Inflammatory macrophage treated with lipopolysaccharide for 4 hours (primary cell): ENCODE measurements at places on chromosomes 3 and 15.

DNA sequence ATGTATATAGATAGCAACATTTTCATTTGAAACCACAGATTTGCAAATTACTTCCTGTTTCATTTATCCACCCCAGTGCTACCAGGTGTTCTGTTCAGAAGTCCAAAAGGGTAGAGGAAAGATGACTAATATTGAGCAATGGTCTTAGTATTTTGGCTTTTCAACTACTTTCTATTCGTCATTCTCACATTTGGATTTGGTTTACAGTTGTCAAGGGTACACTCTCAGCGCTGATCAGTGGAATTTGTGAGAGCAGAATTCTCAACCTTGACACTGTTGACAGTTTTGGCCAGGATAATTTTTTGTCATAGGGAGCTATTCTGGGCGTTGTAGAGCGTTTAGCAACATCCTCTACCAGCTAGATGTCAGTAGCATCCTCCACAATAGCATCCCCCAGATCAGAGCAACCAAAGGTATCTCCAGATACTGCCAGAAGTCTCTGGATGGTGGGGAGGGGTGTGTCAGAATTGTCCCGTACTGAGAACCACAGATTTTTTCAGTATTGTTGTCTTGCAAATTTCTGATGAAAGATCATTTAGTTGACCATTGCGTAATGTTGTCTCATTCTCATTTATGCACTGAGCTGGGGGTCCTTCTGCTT lies 4.2 kb downstream of the HMCES start:
- DNase-seq: peak; percentile 25

DNA sequence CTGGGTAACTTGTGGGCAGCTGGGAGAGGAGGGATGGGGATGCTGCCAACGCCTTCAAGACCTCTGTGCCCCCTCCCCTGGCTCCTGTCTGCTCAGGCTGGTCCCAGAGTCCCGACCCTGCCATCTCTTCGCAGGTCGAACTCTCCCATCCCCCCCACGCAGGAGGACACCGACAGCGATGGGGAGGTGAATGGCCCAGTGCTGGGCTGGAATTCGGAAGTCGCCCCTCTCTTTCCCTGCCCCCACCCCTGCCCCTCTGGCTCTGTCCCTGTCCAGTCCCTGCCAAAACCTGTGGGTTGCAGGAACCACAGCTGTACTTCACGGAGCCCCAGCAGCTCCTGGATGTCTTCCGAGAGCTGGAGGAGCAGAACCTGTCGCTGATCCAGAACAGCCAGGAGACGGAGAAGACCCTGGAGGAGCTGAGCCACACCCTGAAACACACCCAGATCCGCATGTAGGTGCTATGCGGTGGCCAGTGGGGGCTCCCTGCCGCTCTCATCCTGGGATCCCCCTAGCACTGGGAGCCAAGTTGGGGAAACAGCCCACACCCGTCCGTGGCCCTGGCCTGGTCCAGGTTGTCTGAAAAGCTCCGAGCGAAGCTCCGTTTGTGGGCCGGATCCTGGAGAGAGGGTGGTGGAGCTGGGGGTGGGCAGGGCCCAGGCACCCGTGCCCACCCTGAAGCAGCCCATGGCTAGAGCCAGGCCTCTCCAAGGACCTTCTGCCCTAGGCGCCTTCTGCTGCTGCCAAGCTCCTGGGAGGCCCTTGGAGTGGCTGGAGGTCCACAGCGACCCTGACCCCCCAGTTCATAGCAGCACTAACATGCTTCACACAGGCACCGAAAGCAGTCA lies 28.7 kb downstream of the CFAP100 start:
- DNase-seq: no peak

GRCh38 chr3:141303481-141304223 lies 64.7 kb upstream of the ZBTB38 start:
- DNase-seq: peak; percentile 83

GRCh38 chr3:154244644-154245043 lies 79.6 kb downstream of the DHX36 start:
- DNase-seq: peak; percentile 38

DNA sequence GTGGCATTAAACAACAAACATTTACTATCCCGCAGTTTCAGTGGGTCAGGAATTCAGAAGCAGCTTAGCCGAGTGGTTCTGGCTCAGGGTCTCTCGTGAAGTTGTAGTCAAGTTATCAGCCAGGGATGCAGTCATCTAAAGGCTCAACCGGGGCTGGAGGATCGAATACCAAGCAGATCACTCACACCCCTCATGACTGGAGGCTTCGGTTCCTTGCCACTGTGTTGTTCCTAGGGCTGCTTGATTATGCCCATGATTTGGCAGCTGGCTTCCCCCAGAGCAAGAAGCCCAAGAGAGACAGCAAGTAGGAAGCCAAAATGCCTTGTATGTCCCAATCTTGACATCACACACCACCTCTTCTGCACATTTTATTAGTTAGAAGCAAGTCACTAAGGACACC lies 33.9 kb upstream of the CDCP1 start:
- DNase-seq: no peak

GRCh38 chr15:67126551-67127330 lies 61.3 kb downstream of the SMAD3 start:
- DNase-seq: no peak

- DNase-seq: no peak
Observed at GRCh38 chr3:61634678-61635077, 73.3 kb downstream of the PTPRG start.

- DNase-seq: no peak
Observed at GRCh38 chr3:70558956-70559355, 246.5 kb upstream of the MDFIC2 start.

GRCh38 chr3:160374472-160374871 lies 24.6 kb downstream of the IFT80 start:
- DNase-seq: no peak

DNA sequence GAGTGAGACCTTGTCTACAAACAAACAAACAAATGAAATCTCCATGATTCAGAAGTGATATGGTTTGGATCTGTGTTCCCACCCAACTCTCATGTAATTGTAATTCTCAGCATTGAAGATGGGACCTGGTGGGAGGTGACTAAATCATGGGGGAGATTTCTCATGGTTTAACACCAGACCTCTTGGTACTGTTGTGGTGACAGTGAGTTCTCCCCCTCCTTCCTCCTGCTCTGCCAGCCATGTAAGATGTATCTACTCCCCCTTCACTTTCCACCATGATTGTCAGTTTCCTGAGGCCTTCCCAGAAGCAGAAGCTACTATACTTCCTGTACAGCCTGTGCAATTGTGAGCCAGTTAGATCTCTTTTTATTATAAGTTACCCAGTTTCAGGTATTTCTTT lies 438.4 kb upstream of the THBS1 start:
- DNase-seq: no peak

- no peak for DNase-seq
Observed at GRCh38 chr15:68409736-68410370, 22.1 kb downstream of the ITGA11 start.

DNA sequence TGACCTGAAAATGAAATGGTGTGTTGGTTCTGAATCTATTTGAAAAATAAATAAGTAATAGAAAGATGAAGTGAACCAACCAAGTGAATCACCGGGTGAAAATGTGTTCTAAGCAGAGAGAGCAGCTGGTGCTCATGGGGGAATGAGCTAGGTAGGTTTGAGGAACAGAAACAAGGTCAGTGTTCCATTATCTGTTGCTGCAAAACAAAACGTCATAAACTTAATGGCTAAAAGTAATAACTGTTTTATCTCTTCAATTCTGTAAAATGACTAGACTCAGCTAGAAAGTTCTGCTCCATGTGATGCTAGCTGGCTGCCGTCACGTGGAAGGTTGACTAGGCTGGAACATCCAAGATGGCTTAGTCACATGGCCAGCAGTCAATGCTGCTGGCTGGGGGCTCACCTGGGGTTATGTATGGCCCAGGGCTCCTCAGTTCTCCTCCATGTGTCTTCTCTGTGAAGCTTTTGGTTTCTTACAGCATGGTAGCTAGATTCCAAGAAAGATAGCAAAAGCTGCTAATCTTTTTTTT lies 13.3 kb upstream of the SH3BP5 start:
- DNase-seq: peak; percentile 80

- no peak for DNase-seq
Observed at GRCh38 chr15:66178531-66178910, 75.0 kb downstream of the MEGF11 start.

DNA sequence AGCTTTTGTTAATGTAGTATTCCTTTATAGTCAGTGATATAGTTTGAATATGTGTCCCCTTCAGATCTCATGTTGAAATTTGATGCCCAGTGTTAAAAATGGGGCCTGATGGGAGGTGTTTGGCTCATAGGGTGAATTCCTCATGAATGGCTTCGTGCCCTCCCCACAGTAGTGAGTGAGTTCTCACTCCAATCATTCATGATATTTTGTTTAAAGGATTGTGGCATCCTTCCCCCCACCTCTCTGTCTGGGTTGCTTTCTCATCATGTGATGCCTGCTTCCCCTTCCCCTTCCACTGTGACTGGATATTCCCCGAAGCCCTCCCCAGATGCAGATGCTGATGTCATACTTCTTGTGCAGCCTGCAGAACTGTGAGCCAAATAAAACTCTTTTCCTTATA lies 649.8 kb upstream of the NR2F2 start:
- no peak for DNase-seq

GRCh38 chr3:24952388-24952787 lies 457.7 kb upstream of the THRB start:
- DNase-seq: no peak

GRCh38 chr15:39777496-39777895 lies 5.1 kb downstream of the FSIP1 start:
- DNase-seq: no peak

DNA sequence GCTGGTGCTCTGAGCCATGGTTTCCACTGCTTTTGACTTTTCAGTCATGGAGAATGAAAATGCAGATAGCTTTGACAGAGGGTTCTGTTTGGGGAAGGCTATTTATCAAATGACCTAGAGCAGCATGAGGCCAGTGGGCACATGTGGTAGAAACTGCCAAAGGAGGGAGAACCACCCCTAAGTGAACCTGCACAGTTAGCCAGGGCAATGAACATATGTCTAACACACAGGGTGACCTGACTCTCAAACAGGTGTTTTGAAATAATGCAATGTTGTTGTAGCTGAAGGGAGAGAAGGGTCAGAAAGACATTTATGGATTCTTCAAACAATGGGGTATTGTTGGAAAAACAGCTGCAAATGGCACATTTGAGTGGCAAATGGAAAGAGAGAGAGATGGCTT lies 174.4 kb upstream of the FAM3D start:
- no peak for DNase-seq

DNA sequence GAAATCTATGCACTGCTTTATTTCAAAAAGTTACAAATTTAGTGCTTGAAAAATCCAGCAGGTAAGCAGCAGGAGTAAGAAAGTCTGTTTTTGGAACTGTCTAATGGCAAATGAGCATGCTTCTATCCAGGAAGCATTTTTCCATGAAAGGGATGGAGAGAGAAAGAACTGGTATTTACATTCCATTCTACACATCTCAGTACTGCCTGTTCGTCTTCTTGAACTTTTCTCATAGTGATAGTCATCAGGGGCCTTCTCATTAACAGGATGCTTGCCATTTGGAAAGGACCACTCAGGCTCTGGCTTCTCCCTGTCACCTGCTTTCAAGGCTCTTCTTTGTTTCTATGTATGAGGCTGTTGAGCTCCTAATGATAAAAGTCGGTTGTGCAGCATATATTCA lies 267.3 kb upstream of the IL12A start:
- DNase-seq: no peak

GRCh38 chr3:49610666-49611280 lies 56.5 kb downstream of the BSN start:
- no peak for DNase-seq
